ENCODE measurements at places on chromosomes 1 and 21.

- no peak for DNase-seq
These were observed 674.3 kb downstream of the BRINP3 start for GRCh38 chr1:189803364-189803763.

- no peak for DNase-seq
These were observed 110.8 kb downstream of the GREM2 start for GRCh38 chr1:240501115-240501514.

DNA sequence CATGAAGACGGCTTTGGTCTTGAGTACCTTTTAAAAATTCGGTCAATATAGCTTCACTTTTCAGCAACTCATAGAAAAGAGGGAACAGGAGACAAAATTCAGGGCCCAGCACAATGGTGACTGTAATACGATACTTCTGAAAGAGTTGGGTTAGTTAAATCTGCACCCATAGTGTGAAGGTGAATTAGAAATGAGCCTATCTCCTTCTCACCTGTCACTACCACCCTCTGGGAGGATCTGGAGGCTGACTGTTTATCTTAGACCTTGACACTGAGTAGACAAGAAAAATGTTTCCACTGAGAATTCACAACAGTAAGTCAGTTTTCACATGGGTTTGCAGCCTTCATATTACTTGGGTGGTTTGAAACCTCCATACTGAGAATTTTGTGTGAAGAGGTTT lies 57.9 kb upstream of the HMGB4 start:
- no peak for DNase-seq

GRCh38 chr1:153833171-153833570 lies 58.0 kb downstream of the SLC27A3 start:
- no peak for DNase-seq

Measured in cerebellar nuclear complex (tissue), 1 donor.